Effector CD4-positive, alpha-beta T cell (primary cell): ENCODE measurements at places on chromosomes 1 and 21.

DNA sequence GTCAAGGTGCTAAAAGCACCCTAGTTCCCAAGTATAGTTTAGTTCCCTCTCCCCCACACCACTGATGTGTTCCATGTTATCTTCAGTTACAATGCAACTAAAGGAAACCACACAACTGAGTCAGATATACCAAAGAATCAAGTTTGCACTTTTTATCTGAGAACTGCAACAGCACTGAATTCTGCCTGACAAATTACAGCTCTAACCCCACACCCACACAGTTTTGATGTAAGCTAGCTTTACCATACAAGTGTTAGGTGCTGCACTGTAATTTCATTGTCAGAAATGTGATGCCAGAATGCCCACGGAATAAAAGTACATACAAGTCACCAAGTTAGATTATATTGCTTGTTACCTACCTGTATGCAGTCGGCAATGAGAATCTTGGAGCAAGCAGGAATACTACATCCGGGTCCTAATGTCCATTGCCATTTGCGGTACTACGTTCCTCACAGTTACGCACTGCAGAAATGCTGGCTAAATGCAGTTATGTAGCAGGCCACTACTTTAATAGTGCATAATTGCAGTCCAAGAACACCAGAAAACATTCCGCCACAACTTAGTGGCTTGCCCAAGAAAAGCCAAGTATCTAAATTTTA is 12.1 kb downstream of the SFPQ start:
- no peak for DNase-seq

DNA sequence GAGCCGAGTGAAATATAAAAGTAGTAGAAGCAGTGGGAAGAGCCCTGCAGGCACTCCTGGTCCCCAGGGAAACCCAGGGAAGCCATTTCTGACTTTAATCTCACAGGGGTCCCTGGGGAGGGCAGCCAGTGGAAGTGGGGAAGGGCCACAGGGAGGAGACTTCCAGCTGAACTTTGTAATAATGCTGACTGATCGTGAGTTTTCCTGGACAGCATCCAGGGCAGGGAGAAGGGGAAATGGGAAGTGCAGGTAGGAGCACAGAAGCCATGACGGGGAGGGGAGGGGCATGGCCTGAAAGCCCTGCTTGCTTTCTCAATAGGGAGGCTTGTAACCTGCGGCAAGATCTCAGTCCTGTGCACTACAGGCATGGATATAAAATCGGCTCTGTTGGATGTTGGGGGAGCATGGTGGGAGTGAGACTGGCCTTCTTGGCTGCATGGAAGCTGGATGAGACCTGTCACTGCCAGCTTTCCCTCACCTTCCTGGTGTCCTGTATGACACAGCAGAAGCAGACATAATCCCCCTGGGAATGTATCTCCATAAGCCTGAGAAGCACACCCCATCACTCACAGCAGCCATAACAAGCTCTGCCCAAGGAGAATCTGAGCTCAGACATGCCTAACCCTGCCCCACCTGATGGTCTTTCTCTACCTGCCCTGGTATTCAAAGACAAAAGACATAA is 15.1 kb upstream of the MX1 start:
- no peak for DNase-seq

DNA sequence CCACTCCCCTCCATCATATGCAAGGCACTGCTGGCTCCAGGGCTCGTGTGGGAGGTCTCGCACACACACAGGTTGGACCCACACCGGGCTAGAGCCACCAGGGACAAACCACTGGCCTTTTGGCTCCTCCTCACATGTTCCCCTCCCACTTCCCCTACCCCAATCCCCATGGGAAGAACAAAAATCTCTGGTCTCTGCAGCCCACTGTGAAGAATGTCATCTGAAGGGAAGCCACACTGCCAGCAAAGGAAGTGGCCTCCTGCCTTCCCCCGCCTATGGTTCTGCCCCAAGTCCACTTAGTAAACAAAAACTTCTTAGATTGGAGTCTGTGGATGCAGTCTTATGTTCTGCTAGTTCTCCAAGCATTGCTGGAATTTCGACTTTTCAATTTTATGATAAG is 24.2 kb downstream of the OLFML3 start:
- no peak for DNase-seq

DNA sequence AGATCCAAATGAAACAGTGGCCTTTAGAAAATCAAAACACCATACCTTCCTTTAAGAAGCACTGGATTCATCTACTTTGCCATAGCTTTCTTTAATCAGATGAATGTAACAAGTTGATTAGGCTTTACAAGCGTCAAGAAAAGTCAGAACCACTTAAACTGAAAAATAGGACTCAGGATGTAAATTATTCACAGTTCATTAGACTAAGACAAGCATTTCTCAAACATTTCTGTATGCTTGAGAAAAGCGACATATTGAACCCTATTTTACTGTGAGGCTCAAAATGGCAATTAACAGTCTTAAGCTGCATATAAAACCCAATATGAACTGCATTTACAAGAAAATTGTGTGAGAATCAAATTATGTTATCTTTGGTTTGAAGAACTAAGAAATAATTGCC is 256.7 kb upstream of the SNX7 start:
- no peak for DNase-seq

GRCh38 chr1:221913351-221913892 is 171.5 kb upstream of the DUSP10 start:
- no peak for DNase-seq

- no peak for DNase-seq
These were observed 47.1 kb upstream of the ATP1B1 start for GRCh38 chr1:169059421-169059820.

DNA sequence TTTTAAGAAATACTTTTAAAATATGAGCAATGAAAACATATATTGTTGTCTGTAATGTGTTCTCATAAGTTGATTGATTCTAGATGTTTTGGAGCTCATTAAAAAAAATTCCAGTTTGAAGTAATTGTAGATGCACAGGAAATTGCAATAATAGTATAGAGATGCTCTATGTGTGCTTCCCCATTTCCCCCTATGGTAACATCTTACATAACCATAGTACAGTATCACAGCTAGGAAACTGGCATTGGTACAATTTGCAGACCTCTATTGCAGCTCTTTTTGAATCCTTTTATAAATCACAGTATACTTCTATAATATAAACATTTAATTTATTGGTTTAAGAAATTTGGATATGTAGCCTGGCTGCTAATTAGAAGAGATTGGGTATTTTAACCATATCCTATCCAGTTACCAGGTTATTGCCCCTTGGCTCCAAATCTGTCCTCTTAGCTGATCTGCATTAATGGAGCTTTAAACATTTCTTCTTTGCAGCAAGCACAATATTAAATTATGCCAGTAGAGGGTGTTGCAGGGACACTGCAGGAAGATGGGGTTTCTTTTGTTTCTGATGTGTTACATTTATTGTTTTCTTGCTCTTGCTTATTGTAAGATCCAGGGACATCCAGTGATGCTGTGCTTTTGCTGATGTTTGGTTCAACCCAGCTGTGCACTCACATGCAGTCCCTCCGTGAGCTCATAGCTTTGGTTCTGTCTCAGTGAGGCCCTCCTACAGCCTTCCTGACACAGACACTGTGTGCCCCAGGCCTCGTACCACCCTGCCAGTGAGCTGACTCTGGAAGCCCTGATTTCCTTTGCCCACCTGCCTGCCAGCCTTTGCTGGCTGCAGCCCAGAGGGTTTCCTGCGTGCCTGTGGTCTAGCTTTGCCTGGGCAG is 103.3 kb downstream of the RABGAP1L start:
- no peak for DNase-seq

DNA sequence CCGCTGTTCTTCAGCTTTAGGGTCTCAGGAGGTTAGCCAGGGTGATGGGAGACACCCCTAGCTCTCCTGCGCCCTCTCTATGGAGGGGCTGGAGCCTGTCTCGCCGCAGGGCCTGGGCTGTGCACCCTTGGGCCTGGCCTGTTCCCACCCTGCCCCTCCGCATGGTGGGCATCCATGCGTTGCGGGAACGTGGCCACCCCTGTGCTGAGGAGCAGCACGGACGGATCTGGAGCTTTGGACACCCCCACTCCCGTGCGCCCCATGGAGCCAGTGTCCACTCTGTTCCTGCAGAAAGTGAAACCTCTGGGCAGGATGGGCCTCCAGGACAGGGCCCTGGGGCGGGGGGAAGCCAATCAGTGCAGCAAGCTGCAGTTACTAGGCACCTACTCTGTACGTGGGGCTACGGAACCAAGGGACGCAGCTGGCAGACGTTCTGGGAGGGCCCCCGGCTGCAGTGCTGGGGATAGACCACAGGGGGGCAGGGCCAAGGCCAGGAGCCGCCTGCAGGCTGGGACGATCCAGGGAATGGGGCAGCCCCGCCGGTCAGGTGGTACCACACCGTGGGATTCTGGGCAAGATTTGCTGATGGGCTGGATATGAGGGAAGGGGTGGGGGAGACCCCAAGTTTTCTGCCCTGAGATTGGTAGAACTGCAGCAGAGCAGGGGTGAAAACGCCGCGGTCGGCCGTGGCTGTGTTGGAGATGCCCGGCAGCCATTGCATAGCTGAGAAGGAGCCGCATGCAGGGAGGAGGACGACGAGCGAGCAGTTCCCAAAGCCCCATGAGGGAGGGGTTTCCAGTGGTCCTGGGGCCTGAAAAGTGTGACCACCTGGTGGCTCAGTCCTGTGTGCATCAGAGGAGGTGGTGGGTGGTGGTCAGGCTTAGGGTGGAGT is 43.3 kb downstream of the TP73 start:
- peak; percentile 8 for DNase-seq

DNA sequence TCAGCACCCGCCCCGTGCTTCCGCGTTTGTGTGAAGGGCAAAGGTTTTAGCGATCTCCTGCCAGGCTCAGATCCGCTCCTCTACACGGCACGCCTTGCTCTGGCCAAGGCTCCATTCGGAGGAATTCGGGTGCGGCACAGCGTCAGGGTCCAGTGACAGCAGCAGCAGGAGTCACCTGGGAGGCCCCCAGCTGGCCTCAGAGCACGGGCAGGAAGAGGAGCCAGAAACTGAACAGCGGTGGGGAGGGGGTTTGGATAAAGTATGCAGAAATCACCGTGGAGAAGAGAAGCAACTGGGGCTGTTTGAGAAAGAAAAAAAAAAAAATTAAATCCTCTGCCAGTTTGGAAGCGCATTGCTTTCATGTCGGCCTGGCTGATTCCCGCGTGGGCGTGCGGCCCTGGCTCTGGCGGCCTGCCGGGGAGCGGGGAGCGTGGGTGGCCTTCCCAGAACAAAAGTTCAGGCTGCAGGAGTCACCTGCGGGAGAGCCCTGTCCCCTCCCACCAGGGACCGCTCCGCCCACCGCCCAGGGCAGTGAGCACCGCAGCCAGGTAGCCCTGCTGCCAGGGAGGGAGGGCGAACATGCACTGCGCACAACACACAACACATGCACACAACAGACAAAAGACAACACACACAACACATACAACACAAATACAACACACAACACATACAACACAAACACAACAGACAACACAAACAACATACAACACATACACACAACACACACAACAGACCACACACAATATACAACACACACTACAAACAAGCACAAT is 107.6 kb downstream of the ETS2 start:
- DNase-seq: no peak

DNA sequence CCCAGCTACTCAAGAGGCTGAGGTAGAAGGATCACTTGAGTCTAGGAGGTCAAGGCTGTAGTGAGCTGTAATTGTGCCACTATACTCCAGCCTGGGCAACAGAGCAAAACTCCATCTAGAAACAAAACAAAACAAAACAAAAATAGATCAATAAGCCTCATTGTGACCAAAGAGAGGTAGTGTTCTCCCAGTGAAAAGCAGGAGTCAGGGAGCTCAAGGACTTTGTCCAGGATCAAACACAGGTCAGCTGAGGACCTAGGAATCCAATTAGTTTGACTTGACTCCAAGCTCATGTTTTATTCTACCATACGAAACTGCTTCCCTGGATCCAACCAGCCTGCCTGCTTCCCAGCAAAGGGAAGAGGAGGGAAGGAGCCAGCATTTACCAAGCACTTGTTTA is 21.5 kb upstream of the QSOX1 start:
- DNase-seq: no peak

DNA sequence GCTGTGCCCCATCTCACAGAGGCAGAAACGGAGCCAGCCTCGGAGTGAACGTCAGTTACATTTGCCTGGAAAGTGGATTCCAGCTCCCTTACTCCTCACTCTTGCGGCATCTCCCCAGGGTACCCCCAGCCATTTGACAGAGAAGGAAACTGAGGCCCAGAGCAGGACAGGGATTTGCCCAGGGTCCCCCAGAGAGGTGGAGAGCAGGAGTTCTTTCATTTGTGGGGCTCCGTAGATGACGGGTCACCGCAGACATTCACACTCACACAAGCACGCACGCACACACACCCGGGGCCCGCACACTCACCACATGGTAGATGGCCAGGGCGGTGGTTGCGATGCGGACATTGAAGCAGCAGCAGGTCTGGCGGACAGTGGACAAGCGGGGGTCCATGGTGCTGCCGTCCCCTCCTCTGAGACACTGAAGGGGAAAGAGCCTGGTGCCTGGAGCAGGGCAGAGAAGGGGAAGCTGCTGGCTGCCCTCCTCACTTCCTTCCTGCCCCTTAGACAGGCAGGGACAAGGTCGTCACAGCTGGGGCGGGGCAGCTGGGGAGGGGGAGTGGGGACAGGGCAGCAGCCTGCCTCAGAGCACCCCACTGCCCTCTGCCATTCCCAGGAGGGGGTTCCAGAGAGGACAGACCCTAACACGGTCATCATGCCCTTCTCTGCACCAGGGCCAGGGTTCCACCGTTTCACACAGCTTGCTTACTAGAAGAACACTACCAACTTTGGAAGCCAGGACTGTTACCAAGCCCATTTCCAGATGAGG is at the start of gene LAPTM5:
Gene LAPTM5, minus strand, starts transcription at position 423 of the 769 bp plus-strand sequence. Its CDS starts 29 bp downstream, at position 394.
- peak; percentile 57 for DNase-seq

GRCh38 chr1:29783508-29784275 is 547.4 kb downstream of the PTPRU start:
- DNase-seq: no peak

DNA sequence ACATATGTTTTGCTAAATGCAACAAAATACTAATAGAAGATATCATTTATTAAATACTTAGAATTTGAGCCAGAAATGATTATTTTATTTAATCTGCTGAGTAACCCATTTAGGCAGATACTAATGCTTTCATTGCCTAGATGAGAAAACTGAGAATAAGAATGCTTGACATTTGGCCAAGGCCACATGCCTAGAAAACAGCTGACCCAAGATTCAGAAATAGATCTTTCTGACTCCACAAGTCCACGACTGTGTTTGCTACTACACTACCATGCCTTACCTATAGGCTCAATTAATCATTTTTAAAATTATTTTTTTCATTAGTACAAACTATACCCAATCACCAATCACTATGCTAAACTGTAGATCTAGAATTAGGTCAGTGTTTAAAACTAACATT is 129.7 kb downstream of the ATP1B1 start:
- no peak for DNase-seq

DNA sequence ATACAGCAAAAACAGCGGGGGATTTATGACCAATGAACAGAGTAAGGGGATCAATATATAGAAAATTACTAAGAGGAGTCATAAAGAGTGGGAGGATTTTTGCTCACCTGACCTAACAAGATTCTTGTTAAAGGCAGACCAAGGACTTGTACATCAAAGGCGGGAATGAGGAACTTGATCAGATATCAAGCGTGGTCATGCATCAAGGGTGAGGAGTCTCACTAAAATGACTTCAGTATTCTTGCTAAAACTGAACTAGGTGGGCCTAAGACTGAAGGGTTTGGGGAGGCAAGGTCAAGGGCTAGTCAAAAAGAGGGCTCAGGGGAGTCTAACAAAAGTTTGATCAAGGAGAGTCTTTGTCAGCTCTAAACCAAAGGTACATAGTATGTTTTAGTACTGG is 2.1 kb downstream of the MOV10 start:
- DNase-seq: no peak

GRCh38 chr21:40049031-40049930 is 182.0 kb downstream of the PCP4 start:
- no peak for DNase-seq
